MV-4-11 (cell line): ENCODE measurements at places on chromosomes 11 and 22.
A peak's percentile ranks its signal among the peaks of the same experiment; 100 is the strongest.

- DNase-seq = no peak
Observed at GRCh38 chr11:68816917-68817419, 24.7 kb downstream of the CPT1A start.

DNA sequence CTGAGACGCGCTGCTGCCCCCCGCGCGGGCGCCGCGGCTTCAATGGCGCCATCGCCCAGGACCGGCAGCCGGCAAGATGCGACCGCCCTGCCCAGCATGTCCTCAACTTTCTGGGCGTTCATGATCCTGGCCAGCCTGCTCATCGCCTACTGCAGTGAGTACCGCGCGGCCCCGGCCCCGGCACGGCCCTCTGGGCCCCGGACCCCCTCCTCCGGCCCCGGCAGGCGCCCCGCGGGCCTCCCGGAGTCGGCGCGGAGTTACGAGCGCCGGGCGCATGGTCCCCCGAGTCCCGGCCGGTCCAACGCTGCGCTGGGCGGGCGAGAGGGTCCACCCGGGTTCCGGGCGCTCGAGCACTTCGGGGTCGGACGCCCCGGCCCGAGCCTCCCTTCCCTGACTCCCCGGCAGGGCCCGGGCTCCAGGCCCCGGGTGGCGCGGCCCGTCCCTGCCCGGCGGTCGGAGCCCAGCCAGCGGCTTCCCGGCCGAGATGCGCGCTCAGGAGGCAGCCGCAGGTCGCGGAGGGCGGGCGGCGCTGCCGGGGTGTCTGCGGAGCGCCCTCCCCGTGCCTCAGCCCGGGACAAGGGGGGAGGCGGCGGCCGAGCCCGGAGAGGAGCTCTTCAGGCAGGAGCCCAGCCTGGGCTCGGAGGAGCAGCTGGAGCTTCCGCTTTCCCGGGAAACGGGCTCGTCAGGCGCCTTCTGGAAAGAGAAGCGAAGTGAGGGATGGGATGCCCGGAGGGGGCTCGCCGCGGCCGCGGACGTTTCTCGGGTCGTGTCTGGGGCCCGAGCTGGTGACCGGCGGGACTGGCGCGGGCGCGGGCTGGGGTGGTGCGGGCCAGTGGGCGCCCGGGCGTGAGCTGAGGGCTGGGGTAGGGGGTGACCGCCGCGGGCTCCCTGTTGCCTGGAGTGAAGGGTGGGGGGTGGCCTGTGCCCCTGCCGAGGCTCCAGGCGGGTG lies 1337.8 kb downstream of the BRD1 start:
- no peak for DNase-seq

DNA sequence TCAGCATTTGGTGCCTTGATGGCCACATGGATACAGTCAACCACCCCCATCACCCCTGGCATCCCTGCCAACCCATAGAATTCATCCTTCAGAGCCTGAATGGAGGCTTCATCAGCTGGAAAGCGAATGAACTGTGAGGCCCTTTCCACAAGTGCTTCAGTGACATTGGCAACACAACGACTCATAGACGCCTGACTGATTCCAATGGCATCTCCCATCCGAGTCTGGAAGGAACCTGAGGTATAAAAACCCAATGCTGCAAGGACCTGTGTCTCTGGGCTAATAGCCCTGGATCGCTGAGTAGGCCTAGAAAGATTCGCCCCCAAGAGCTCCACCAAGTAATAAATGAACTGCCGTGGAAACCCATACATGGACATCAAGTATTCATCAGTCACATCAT lies 1.3 kb downstream of the HARBI1 start:
- no peak for DNase-seq

DNA sequence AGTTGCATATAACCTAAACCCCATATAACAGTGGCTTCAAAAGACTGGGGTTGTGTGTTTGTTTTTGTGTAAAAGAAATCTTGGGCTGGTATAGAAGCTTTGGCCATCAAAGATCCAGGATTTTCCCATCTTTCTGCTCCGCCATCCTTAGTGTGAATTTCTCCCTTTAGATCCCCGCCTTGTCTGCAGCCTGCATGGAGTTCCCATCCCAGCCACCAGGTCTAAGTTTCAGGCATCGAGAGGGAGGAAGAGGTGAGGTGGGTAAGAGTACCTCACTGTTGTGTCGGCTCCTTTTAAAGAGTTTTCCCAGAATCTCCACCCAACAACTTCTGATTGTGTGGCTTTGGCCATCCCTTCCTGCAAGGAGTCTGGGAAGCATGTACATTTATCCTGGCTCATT lies 195.5 kb upstream of the SORL1-AS1 start:
- no peak for DNase-seq

DNA sequence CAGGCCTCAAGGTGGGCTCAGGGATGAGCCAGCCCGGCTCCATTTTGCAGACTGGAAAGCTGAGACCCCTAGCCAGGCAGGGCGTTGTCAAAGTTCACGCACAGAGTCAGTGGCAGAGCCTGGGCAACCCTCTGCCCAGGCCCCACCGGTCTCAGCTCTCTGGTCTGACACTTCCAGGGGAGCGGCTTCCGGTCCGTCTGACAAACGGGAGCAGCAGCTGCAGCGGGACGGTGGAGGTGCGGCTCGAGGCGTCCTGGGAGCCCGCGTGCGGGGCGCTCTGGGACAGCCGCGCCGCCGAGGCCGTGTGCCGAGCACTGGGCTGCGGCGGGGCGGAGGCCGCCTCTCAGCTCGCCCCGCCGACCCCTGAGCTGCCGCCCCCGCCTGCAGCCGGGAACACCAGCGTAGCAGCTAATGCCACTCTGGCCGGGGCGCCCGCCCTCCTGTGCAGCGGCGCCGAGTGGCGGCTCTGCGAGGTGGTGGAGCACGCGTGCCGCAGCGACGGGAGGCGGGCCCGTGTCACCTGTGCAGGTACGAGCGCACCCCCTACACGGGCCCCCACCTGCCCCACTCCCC lies 36.0 kb downstream of the CD6 start:
- DNase-seq = no peak

GRCh38 chr11:117189191-117189940 lies 9.8 kb upstream of the TAGLN start:
- DNase-seq = peak; percentile 94

DNA sequence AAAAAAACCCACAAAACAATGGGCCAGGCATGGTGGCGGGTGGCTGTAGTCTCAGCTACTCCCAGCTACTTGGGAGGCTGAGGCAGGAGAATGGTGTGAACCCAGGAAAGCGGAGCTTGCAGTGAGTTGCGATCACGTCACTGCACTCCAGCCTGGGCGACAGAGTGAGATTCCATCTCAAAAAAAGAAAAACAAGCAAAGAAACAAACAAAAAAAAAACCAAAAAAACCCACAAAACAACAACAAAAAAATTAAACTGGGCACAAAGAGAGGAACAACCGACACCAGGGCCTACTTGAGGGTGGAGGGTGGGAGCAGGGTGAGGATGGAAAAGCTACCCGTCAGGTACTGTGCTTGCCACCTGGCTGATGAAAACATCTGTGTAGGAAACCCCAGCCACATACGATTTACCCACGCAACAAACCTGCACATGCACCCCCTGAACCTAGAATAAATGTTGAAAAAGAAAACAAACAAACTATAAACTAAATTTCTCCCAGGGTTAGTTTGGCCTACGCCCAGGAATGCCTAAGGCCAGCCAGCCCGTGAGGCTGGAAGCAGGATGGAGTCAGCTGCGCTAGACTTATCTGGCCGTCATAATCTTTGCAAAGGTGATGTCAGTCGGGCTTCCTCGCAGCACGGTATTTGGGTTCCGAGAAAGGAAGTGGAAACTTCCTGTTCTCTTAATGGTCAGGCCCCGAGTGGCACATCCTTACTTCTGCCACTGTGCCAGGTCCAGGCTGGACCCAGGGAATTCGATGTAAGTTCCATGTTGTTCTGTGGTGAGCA lies 21.9 kb upstream of the CYB5R3 start:
- DNase-seq = no peak

- DNase-seq = peak; percentile 90
Observed at GRCh38 chr22:39308614-39309363, 10.6 kb downstream of the RPL3 start.

DNA sequence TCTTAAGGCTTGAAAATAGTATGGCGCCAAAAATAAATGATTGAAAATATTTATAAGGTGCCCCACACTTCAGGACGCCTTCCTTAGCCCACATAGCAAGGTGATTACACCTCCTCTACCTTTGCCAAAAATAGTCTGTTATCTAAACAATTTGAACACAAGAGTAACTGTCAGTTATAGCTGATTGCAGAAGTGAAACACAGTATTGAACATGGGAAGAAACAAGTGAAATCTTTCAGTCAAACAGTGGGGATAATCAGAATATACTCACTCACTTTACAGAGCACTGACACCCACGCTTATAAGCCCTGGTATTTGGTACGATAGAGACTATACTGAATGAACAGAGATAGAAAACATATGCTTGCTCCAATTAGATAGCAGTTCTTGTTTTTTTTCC lies 203.1 kb downstream of the RAB38 start:
- DNase-seq = no peak
